ENCODE measurements at places on chromosomes 1 and 21.

- DNase-seq = no peak
These were observed 354.9 kb upstream of the SNX7 start for GRCh38 chr1:98306517-98307089.

DNA sequence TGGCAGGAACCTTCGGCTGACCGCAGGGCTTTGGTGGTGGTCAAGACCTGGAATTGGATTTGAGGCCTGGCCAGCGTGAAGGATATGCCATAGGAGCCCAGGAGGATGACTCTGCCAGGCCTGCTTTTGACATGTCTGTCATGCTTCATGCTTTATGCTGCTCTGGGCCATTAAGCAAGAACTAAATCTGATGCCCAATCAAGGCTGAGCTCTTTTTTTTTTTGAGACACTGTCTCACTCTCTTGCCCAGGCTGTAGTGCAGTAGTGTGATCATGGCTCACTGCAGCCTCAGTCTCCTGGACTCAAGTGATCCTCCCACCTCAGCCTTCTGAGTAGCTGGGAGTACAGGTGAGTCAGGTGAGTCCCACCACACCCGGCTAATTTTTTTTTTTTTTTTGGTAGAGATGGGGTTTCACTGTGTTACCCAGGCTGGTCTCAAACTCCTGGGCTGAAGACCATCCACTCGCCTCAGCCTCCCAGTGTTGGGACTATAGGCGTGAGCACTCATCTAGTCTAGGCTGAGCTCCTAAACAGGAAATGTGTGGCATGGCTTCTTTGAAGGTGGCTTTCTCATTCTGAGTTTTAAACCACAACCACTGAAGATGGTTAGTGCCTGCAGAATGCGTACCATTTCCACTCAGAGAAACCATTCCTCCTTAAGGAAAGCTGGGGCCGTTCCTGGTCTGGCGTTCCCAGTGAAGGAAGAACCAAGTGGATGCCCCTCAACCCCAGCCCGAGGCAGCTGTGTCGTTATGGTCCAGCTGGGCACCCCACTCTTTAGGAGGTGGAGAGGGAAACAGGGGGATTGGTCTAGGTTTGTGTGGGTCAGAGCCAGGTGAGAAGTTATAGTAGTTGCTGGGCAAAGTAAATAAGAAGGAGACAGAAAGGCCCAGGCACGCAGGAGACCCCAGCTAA is 34.2 kb upstream of the ATP5PO start:
- DNase-seq = no peak

DNA sequence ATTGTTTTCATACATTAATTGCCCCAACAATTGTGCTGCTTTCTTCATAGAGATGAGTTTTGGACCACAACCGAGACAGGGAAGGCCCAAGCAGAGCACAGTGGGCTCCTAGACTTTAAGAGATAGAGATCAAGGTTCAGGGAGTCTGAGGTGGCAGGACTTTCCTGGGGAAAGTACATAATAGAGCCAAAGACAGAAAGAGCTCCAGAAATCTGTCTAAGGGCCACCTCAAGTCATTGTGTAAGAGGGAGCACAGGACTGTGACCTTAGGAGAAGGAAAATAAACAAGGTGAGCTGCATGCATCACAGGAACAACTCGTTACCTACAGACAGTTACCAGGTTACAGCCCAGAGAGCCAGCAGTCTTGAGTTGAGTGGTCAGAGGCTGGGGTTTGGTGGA is 41.3 kb upstream of the CR2 start:
- no peak for DNase-seq

DNA sequence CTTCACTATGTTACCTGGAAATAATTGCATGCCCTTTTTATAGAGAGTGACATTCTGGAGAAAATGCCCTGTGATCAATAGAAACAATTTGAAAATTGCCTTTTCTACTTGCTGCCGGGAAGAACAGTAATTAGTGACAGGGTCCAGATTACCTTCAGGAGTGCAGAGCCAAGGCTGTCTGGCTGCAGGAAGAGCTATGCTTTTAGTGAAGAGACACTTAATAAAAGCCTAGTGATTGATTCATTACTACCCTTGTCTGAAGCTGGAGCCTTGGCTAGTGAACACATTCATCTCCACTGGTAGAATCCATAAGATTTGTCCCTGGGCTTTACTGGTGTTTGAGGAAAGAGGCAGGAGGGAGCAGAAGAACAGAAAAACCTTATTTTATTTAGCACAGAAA is 12.9 kb upstream of the DNASE2B start:
- no peak for DNase-seq

DNA sequence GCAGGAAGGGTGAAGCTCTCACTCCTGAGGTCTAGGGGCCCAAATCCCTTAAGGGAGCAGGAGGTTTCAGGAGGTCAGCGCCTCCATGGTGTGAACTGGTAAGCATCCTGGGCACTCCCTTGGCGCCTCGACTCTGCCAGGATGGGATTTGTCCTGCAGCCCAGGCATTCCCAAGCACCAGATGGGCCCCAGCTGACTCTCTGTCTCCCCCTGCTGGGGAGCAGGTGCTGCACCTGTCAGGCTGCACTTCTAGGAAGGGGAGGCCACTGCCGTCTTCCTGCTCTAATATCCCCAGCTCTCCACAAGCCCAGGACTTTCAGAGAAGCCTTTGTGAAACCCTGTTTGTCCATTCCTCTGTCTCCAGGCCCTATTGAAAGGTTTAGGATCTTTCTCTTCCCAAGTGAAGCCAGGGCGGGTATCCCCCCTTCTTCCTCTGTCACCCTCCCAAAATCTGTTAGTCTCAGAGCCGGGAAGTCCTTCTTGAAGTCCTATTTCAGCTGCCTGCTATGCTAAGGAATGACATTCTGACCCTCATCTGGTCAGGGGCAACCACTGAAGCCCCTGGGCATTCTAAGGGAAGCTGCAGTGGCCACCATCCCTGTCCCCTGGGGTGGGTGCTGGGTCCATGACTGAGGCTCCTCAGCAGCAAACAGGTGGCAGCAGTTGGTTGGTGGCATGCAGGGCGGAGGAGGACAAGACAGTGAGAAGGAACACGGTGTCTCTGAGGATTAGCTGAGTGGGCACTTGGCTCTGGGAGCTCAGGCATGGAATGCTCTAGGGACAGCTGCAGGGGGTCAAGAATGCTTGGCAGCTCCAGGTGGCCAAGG is 3.2 kb downstream of the MYBPH start:
- peak; percentile 79 for DNase-seq

DNA sequence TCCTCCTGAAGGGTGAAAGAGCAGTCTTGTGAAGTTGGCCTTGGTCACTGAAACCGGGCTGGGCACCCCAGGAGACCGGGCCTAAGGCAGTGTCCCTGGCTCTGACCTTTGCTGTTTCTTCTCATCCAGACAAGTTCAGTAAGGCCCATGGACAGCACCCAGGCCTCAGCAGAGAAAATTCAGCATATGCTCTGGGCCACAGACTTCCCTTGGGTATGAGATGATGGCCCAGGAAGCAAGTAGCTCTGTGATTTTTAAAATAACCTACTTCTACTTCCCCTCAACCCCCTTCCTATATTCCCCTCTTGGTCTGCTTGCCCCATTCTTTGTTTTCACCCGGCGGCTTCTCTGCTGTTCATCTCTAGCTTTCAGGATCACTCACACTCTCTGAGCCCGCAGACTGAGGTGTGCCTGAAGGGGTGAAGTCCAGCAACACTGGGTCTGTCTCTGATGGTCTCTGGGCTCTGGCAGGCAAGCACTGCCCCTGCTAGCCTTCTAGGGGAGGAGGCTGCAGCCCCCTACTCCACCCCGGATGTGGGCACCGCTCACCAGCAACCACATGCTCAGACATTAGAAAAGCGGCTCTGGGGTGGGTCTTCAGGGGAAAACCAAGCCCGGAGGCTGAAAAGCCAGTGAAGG is 2.9 kb upstream of the GPR25 start:
- DNase-seq = no peak

GRCh38 chr21:45549626-45550463 is 7.6 kb upstream of the SLC19A1 start:
- no peak for DNase-seq

- no peak for DNase-seq
These were observed 25.0 kb downstream of the SASS6 start for GRCh38 chr1:100107696-100108095.

- DNase-seq = no peak
These were observed 153.4 kb downstream of the ETS2 start for GRCh38 chr21:38958940-38959691.

- no peak for DNase-seq
These were observed 26.3 kb downstream of the ZNF648 start for GRCh38 chr1:182035097-182035770.

- DNase-seq = no peak
These were observed 2.0 kb downstream of the HUNK start for GRCh38 chr21:31874812-31875212.

GRCh38 chr1:241531195-241532161 is 700 bp upstream of the KMO start:
- no peak for DNase-seq

- no peak for DNase-seq
These were observed 460.1 kb downstream of the RPS6KC1 start for GRCh38 chr1:213511173-213511572.

DNA sequence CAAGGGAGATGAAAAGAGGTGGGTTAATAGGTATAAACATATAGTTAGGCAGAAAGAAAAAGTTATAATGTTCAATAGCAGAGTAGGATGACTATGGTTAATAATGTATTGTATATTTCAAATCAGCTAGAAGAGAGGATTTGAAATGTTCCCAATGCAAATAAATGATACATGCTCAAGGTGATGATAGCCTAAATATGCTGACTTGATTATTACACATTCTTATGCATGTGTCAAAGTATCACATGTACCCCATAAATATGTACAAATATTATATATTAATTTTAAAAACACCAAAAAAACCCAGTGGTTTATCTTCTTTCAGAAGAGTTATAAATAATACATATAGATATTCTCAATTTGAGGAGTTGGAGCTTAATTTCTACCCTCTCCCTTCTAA is 38.3 kb upstream of the ZSWIM5 start:
- DNase-seq = no peak

- no peak for DNase-seq
These were observed 11.3 kb upstream of the MAP10 start for GRCh38 chr1:232793944-232794343.

DNA sequence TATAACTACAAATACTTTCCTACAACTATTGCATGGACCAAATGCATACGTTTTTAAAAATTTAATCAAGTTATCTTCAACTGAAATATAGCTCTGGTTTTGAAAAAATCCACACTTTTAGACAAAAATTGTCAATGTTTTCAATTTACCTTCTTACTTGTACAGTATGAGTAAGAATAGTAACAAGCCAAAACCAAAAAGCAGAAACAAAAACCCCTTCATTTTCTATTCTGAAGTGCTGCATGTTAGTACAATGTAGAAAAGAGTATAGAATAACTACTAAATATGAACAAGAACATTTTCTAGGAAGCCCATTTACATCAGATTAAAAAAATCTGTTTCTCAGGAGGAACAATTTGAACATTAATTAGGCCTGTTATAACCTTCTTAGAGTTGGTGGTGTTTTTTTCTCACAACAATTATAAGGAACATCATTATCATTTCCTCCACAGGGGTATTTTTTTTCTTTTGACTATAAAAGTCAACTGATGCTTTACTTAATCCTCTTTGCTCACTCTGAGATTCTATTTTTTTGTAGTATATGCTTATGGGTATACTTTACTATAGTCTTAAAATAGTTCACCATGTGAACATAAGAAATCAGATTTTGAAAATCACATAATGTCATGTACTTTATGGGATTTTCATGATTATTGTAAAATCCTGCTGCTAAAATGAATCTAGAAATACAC is 475.4 kb downstream of the PTBP2 start:
- no peak for DNase-seq

DNA sequence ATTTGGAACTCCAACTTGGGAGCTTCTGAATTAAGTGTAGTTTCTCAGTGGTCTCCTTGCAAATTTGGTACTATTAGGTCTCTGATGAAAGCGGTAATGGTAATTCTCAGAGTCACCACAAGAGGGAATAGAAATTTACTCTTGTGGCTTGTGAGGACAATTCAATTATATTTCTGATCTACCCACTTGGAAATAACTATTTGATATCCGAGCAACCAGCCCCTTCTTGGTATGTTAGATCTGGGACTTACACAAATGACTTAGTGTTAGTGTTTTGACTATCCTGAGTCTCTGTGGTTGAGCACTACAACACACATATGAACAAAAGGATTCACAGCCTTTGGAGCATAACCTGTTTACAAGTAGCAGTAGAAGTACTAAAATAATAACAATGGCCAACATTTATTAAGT is 68.1 kb downstream of the RPS6KA1 start:
- DNase-seq = peak; percentile 64

DNA sequence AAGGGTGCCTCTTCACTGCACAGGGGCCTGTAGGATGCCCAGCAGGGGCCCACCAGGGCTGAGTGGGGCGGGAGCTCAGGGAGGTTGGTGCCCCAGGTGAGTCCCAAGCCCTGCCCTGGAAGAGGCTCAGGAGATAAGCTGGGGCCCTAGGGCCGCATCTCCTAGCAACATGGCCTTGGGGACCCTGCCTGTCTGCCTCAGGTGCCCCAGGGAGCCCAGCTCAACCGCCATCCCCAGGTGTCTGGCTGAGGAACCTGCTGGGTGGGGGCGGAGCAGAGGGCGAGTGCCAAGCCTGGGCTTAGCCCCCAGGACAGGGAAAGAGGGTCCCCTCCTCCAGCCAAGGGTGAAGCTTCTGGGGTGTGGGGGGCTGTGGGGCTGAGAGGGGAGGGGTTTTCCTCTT is 54.8 kb downstream of the FOXO6 start:
- no peak for DNase-seq

DNA sequence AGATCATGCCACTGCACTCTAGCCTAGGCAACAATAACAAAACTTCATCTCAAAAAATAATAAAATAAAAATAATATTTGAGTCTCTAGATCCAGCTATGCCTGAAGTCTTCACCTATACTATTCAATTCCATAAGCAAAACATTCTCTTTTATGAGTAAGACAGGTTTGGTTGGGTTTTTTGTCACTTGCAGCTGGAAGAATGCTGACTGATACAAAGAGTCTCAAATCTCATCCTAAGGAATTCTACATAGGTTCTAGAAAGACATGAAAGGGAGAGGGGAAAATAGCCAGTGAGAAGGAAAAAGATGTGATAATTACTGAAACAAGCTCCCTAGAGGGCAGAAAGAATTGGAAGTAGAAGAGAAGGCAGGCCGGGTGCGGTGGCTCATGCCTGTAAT is 30.4 kb upstream of the MED18 start:
- DNase-seq = no peak

DNA sequence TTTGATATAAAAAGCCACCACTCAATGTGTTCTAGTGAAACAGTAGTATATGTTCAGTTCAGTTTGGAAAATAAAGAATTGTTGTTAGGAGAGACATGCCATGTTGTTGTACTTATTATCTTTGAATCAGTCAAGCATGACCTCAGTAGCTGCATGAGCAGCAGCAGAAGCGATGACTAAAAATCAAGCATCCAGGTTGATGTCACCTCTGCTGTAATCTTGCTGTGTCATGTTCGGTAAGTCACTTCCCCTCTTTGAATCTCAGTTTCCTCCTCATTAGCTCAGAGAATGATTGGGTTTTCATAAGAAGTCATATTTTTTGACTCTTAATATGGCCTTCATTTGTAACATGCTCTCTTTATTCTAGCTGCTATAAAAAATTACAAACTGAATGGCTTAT is 428.4 kb upstream of the B3GALT2 start:
- DNase-seq = no peak

GRCh38 chr1:169060043-169060722 is 46.3 kb upstream of the ATP1B1 start:
- DNase-seq = no peak

GRCh38 chr1:21368515-21369289 is 71.2 kb upstream of the NBPF3 start:
- DNase-seq = no peak

GRCh38 chr1:165891111-165891860 is 63.9 kb downstream of the UCK2 start:
- DNase-seq = no peak

- no peak for DNase-seq
These were observed 24.5 kb upstream of the VWA5B1 start for GRCh38 chr1:20266141-20266540.

GRCh38 chr1:224513383-224513782 is 78.8 kb upstream of the WDR26 start:
- DNase-seq = no peak
